ENCODE measurements at places on chromosomes 6 and 20.

GRCh38 chr20:56552911-56553629 is 20.0 kb downstream of the FAM209B start:
- no peak for DNase-seq

DNA sequence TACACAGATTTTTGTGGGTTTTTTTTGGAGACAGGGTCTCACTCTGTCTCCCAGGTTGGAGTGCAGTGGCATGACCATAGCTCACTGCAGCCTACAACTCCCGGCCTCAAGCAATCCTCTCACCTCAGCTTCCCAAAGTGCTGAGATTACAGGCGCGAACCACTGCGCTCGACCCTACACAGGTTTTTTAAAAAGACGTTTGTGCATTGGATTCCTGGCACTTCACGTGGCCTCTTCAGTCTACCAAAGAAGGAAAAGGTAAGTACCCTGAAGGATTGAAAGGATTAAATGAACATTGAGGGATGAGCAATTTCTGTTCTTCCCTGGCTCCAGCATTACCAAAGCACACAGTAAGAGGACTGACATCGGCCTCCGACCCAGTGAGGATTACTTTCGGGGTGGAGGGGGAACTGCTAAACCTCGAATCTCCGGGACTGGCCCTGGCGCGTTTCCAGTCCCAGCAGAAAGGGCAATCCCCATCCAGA is 556 bp upstream of the YWHAB start:
- no peak for DNase-seq

DNA sequence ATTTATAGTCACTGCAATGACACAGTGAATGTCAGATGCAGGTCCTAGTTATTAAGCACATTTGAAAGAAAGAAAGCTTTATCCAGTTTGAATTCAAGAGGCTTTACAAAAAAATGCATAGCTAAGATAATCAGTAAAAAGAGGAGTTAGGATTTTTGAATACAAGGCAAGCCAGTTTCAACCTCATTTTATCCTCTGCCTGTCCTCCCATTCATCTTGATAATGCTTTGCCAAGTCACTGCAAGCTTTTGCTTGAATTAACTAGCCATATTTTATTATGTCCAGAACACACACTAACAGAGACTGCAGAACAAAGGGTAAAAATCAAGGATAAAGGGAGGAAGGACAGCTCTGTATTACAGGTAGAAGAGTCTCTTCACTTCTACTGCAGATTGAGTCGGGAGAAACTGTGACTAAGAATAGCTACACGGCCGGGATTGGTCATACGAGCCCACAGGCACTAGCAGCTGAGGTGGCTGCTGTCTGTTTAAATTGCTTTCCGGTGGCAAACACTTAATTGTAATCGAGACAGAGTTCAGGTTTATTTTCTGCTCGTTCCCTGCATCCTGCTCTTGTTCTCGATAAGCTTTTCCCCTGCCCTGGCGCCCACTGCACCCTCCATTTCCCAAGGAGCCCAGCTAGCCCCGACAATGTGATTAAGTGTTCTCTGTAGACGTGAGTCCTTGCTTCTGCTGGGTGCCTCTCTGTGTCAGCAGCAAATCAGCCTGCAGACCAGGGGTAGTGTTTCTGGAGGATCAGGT is 30.5 kb upstream of the AKAP12 start:
- DNase-seq, result no peak

DNA sequence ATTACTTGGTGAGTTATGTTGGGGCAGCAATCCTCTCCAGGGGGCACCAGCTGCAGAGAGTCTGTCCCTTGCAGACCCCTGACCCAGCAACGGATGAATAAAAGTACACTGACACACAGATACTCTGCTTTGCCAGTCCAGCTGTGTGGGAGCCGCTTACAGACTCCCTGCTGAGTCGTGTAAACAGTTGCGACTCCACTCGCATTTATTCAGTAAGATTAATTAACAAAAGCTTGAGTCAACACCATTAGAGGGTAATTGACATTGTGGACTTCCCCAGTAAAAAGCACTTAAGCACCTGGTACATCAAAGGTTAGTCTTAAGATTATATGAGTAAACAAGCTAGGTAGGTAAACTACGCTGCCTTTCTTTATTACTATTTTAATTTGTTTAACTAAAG is 92.0 kb upstream of the TMEM181 start:
- DNase-seq, result no peak

- no peak for DNase-seq
Measured at GRCh38 chr6:15132167-15132566, 113.7 kb upstream of the JARID2 start.

DNA sequence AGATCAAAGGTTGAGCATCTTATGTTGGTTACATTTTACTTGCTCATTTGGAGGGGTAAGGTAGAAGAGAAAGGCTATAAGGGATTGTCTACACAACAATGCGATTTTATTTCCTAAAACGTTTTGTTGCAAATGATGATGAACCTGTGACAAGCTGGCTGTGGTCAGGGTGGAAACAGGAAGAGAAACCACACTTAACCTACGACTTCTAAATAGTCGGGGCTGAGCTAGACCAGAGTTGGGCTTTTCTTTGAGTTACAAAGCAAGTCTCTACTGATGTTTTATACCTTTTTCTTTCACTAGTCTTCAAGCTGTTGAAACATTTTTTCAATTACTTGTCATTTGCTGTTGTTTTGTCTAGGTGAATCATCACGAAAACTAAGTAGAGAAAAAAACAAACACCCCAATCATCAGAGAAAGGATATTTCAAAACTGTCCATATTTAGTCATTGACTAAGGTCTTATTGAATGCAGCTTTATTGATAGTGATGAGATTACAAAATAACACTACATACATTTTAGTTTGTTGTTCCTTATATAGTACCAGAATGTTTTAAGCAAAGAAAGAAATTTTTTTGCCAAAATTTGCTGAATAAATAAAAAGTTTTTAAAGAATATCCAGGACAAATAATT is 18.0 kb downstream of the KLHL31 start:
- DNase-seq, result no peak

DNA sequence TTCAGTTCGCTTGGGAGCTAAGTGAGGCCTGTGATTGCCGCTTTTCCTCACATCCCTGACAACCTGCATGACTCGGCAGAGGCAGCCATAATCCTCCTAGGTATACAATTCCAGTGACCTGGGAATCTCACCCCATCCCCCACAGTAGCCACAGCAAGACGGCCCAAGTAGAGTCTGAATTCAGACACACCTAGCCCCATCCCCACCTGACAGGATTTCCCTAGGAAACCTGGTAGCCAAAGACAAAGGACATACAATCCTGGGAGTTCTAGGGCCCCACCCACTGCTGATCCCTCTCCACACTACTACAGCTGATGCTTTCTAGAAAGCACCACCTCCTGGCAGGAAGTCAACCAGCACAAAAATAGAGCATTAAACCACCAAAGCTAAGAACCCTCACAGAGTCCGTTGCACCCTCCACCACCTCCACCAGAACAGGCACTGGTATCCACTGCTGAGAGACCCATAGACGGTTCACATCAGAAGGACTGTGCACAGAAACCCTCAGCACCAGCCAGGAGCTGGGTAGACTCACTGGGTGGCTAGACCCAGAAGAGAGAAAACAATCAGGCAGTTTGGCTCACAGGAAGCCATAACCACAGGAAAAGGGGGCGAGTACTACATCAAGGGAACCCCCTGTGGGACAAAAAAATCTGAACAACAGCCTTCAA is 17.9 kb upstream of the RUNX2 start:
- no peak for DNase-seq

DNA sequence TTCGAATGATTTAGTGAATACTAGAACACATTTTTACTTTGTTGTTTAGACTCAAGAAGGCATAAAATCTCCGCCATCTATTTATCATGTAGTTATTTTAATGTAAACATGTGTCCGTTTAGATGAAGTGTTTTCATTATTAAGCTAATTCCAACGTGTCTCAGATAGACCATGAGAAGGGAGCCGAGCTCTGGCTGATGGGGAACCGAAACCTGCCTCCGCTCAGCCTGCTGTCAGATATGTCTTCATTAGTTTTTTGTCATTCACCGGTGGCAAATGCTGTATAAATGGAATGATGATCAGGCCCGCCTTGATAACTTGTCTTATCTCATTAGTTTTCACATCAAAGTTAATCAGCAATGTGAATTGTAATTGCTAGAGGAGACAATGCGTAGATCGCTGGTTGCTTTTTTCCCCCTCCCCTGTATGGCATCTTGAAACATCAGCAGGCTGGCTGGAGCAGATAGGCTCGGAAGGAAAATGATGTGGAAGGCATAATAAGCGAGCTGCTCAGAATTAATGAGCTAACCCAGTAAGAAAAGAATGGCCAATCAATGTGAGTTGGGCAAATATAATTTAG is 136.4 kb downstream of the LINC00237 start:
- DNase-seq, result no peak

DNA sequence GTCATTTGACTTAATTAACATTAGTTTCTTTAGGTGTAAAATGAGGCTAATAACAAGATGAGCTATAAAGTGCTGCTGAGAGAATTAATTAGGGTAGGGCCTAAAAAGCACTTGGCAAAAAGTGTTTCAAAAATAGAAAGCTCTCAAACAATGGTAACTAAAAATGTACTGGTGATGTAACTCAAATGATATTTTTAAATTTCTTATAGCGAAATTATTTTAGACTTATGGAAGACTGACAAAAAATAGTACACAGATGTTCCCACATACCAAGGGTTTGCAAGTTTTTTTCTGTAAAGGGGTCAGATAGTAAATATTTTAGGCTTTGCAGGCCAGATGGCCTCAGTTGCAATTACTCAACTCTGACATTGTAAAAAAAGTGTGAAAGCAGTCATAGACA is 190.7 kb upstream of the UFL1 start:
- DNase-seq, result no peak

Measured in activated CD4-positive, CD25-positive, alpha-beta regulatory T cell (primary cell).